ENCODE measurements at places on chromosomes 5 and 9. TPM values are rescaled to one million over a fixed set of nuclear protein-coding genes. Genes with fewer than 3 reads are reported as not detected.

The ZFP37 gene
- total RNA-seq: 4.5 TPM

The CATSPER3 gene
- 0.63 TPM for total RNA-seq

GRCh38 chr5:73115399-73116051 is 4.8 kb upstream of the TMEM171 start:
- no peaks in the 10 kb centered on the region for H3K27me3 ChIP-seq
- H3K27ac ChIP-seq: no peak overlapping the region

GRCh38 chr5:133957080-133957479 is 11.3 kb downstream of the C5orf15 start:
- peaks cover 3% of the 10 kb centered on the region for H3K4me1 ChIP-seq
- H3K36me3 ChIP-seq: no peaks in the 10 kb centered on the region
- DNase-seq: no peak
- no peak overlapping the region for H3K27ac ChIP-seq
- no peak overlapping the region for H3K4me3 ChIP-seq

The PCDH12 gene
- 10.3 TPM for total RNA-seq

All from aorta (tissue), 5 donors.